NCI-H1105 treated with DMSO at 0.1 percent for 48 hours (cell line): ENCODE measurements at places on chromosomes 5 and 9.
A peak's percentile ranks its signal among the peaks of the same experiment; 100 is the strongest.

DNA sequence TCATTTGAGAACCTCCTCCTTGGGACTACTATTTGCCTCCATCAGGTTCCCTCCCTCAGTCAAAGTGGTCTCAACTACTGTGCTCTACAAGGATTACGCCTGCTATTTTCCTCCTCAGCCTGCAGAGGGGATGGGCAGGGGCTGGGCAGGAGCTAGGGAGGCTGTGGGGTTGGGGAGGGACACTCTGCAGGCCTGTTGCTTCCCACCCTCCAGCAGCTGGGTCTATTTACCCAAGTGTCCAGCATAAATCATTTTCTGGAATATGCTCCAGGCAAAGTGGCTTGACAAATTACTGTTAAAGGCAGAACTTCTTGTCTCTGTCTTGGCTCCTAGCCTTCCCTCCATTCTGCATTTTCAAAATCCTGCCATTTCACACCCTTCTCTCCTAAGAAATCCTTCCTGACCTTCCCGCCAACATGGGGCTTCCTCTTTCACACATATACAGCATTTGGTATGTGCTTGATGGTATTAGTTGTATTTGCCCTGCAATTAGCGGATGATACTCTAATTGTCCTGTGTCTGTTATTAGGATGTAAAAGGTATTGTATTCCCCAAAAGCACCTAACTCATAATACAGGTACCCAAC lies 106.7 kb downstream of the EFNA5 start:
- no peak for DNase-seq

GRCh38 chr9:115182264-115182663 lies 64.3 kb upstream of the TNC start:
- DNase-seq = no peak

DNA sequence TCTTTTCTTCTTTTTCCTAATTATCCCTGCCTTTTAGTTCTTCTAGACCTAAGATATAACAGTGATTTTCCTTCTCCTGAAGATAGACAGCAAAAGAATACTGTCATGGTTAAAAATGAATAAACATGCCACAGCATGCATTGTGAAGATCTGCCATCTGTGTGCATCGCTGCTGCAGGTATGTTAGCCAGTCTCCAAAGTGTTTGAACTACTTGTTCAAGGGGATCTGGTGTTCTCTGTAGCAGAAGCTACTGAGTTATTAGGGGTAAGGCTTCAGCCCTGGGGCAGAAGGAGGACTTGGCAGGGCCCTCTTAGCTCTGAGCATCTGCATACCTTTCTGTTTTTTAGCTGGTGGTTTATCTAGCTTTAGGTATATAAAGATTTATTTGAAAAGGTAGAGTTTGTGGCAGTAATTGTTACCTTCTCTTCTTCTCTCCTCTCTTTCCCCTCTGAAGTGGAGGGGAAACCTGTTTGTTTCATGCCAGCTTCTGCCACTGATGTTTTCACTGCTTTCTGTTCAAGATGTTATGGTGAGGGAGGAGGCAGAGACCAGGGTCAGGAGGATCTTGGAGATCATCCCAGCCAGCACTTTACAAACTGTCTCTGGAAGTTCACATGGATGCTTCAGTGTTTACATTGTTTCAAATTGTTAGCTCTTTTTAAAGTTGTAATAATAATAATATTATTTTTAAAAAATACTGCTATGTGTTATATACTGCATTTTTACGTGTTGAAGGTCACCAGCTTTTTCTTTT lies 25.2 kb downstream of the GALNT10 start:
- no peak for DNase-seq

GRCh38 chr5:32276173-32276853 lies 36.4 kb downstream of the MTMR12 start:
- no peak for DNase-seq

GRCh38 chr5:67693956-67694809 lies 497.6 kb upstream of the CD180 start:
- DNase-seq = no peak

DNA sequence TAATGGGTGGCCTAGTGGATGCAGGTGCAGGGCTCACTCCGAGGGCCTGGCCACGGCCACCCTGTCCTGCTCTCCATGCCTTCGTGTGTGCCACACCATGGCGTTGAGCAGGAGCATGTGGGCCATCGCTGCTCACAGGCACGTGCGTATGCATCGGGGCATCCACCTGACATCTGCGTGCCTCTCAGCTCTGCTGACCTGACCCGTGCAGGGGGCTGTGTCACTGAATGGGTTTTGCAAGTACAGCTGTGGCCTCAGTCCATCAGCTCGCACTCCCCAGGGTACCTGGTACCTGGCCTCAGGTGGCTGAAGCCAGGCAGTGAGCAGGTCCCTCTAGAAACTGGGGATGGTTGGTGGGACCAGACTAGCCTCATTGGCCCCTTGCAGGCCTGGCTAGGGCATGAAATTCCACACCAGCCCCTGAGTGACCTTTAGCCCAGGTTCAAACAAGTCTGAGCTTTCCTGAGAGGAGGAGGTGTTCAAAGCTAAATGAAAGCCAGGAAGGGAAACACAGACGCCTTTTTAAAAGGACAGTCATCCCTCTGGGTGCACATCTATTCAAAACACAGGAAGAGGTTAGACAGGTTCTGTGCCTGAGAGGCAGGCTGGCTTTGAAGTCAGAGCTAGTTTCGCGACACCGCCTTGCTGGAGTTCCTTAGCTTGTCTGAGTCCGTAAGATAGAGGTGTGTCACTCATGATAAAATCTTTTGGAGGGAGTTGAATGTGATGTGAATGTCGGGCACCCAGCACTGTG lies 74.0 kb downstream of the MACROH2A1 start:
- no peak for DNase-seq

- DNase-seq = no peak
Measured at GRCh38 chr9:133592731-133593409, 16.3 kb downstream of the FAM163B start.

DNA sequence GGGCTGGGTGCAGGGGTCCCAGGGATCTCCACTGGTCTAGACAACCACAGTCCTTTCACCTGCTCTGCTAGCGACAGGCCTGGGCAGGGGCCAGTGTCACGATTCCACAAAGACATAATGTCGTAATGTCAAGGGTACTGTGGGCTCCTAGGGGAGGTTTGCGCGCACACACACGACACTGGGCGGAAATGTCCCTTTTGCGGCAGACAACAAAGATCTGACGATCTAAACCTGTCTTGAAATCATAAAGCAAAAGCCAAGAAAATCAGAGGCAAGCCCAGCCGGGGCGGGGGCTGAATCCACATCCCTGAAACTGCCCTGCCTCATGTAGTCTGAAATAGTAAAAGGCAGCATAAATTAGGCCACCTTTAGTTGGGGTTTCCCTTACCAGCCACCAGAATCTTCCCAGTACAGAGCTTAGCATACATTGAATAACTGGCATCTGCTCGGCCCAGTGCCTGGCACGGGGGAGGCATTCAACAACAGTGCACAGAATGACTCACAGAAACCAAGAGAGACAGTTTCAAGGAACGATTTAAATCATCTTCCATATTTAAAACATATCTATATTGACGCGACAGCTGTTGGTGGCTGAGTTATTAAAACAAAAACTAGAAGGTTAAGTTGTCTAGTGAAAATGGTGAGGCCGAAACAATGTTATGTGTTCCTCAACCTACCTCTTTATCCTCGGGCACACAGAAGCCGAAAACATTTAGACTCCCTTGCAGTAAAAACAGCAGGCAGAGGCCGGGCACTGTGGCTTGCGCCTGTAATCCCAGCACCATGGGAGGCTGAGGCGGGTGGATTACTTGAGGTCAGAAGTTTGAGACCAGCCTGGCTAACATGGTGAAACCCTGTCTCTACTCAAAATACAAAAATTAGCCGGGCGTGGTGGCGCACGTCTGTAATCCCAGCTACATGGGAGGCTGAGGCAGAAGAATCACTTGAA lies 151.0 kb downstream of the MYO10 start:
- DNase-seq = no peak

- DNase-seq = no peak
Measured at GRCh38 chr5:102946414-102946813, 173.5 kb downstream of the GIN1 start.

DNA sequence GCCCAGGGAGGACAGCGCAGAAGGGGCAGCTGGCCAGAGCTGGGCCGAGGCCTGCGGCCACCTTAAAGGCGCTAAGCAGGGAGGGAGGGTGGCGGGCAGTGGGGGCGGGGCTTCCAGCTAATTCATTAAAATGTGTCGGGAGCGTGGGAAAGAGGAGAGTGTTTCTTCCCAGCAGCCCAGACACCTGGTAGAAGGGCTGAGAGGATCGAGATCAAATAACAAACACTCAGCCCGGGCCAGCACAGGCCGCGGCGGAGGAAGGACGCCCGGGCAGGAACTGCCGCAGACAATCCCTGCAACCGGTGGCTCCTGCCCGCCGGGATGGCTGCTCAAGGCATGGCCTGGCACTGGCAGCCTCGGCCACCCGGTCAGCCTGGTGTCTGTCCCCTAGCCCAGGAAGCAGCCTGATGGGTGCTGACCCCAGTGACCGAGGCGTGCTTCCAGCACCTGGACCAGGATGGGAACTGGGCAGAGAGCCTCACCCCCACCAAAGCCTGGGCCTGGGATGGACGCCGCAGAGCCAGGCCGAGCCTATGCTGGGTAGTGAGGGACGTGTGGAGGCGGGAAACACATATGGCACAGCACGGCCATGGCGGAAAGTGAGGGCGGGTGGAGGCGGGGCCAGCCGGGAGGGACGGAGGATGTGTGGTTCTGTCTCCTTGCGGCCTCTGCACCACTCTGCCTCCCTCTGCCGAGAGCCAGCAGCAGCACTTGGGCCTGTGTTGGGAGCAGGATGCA lies 3.2 kb upstream of the NRARP start:
- DNase-seq = peak; percentile 57

DNA sequence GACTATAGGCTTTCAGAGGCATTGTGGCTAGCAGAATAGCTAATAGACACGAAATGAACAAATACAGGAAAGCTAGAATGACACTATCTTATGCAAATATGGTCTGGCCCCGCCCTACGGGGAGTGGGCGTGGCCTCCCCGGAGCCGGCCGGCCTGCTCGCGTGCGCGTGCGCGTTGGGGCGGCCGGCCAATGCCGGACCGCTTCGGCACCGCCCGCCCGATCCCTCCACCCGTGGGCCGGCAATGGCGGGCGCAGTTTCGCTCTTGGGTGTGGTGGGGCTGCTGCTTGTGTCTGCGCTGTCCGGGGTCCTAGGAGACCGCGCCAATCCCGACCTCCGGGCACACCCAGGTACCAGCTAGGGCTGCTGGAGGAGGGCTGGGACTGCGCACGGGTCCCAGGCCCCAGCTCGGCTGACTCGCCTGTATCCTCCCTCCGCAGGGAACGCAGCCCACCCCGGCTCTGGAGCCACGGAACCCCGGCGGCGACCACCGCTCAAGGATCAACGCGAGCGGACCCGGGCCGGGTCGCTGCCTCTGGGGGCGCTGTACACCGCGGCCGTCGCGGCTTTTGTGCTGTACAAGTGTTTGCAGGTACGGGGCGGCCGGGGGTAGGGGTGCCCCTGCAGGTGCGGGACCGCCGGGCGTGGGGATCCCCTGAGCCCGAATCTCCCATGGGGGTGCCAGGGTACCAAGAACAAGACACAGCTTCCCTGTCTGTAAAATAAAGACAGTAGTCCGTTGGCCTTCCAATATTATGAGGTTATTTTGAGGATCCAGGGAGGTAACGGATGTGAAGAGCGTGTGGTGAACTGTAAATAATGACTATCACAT lies at the start of gene CCDC107:
Gene CCDC107 (plus strand): TSS at position 156 of the 831 bp plus-strand sequence. CDS start 88 bp downstream, at position 244.
- peak; percentile 81 for DNase-seq

DNA sequence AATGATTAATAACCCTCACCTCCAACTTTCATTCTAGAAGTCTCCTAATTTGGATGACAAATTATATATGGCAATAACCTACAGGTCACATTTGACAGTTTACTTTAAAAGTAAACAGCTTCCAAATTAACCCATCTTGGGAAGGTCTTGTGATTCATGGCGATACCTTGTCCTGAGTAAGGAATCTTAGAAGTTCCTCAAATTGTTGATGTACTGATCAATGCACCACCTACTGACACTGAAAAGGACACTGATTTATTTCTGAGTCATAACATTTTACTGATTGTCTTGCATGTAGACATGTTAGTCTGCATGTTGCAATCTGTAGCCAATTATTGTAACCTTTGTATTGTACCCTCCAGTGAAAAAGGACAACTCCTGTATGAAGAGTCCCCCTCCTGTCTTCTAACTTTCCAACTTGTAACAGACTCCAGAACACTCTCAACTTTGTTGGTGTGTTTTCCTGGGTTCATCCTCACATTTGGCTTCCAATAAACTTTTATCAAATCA lies 16.0 kb upstream of the SLC22A5 start:
- DNase-seq = no peak

DNA sequence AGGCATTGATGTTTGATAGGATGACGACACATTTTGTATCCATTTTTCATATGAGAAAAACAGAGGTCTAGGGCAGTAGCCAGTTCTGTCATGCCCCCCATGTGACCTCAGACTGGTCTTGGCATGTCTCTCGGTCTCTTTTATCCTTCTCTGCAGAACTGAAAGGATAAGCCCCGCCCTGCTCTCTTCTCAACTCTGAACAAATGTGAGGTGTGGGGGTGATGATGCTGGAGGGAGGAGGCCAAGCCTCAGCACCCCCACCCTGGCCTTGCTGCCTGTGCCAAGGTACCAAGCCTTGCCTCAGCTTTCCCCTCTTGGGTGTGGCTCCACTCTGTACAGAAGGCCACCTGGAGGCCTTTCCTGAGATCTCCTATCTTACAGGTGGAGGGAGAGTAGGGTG lies 19.5 kb upstream of the CRB2 start:
- no peak for DNase-seq

DNA sequence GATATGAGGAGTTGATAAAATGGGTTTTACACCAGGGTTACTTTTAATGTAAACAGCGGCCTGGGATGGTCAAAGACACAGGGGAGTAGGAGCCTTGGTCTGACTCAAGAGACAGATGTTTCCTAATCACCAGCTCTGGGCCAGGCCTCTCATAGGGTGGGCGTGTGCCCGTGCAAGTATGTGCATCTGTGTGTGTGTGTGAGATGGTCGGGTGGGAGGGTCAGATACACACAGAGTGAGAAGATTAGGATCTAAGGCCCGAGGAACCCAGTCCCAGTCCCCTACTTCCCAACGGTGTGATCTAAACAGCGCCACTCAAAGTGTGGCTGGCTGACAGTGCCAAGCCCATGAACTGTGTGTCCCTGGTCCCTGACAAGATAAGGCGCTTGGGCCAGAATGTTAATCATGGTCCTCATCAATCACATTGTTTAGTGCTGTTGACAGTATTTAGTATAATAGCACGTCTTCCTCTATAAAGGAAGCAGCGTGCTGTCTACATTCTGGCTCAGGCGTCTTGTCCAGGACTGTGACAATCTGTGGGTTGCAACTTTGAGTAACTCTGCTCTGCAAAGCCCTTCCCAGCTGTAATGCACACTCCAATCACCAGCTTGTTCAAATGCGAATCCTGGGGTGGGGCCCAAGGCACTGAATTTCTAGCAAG lies 173.7 kb downstream of the DAB2IP start:
- DNase-seq = no peak

DNA sequence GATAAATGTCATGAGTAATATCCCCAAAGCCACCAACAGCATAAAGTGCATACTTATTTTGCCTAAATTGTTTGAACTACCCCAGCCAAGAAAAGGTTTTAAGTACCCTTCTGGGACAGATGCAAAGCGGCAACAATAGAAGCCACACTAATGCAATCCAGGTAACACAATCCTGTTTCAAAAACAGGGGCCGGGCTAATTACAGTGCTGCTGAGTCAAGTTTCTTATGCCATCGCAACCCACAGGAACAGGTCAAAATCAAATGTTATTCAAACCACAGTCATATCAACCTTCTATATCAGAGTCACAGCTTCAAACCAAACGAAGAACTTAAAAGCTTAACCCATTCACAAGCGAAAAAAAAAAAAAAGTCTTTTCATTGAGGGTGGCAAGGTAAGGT lies 28.3 kb downstream of the EBF1 start:
- DNase-seq = peak; percentile 90

- no peak for DNase-seq
Measured at GRCh38 chr5:81397176-81397575, 3.2 kb upstream of the ACOT12 start.
